ENCODE measurements at places on chromosomes 16 and 17.

DNA sequence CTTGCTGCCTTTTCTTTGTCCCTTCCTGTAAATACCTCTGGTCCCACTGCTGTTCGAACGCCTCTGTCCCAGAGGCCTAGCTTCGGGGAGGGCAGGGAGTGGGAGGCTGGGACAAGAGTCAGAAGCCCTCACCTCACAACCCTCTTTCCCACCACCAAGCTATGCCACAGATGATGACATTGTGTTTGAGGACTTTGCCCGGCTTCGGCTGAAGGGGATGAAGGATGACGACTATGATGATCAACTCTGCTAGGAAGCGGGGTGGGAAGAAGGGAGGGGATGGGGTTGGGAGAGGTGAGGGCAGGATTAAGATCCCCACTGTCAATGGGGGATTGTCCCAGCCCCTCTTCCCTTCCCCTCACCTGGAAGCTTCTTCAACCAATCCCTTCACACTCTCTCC lies 10.4 kb downstream of the ARRB2 start:
- DNase-seq: no peak

DNA sequence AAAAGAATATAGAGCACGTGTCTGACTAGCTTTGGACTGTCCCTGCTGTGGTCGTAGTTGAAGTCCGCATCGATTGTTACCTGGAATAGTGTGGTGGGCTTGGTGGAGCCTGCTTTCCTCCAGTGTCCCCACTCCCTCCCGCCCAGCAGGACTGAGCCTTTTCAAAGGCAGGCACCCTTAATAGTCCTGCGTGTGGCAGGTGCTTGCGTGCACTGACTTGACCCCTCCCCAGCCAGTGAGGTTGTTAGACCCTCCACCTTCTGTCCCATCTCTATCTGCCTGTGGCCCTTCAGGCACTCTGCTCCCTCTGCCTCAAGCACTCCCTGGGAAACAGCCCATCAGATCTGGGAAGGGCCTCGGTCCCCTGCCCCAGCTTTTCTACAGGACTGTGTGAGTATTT lies 36.6 kb downstream of the TMEM11 start:
- DNase-seq: no peak

- no peak for DNase-seq
These were observed 1955.2 kb downstream of the TP53TG3F start for GRCh38 chr16:35414563-35414962.

DNA sequence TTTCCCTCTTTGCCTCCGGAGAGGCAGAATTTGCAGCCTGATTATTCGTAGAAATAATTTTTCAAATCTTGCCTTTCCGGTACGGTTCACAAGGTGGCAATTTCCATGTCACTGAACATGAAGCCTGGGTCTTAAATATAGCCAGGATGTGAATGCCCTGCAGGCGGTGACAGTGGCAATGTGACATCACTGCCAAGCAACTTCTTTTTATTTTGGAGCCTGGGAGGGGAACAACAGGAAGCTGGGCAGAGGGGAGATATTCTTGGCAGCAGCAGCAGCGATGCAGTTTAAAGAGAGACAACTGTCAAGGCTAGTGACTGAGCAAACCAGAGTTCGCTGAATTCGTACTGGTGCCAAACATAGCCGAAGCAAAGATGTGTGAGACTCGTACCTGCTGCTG lies 171.1 kb downstream of the SNX29 start:
- DNase-seq: peak; percentile 51

DNA sequence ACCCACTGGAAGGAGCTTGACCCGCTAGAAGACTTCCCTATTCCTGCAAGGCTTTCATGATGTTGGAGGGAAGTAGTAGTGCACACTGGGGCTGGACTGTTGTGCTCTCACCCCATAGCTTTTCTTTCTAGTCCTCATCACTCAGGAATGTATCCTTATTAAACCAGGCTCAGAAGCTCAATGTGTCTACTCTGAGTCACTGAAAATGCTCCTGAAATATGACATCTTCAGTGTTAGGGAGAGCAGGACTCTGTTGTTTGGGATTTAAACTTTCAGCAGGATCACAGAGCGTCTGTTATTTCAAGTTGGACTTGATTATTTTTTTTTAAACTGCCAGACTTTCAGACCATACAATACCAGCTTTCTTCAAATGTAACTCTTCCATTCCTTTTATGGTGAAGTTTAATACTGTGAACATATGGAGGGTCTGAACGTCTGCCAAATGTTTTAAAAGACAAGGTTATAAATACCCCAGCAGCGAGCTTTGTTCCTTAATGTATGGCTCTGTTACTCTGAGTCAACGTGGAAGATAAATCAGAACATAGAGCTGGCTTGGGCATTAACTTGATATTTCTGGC lies 257.5 kb downstream of the CDH11 start:
- DNase-seq: no peak

DNA sequence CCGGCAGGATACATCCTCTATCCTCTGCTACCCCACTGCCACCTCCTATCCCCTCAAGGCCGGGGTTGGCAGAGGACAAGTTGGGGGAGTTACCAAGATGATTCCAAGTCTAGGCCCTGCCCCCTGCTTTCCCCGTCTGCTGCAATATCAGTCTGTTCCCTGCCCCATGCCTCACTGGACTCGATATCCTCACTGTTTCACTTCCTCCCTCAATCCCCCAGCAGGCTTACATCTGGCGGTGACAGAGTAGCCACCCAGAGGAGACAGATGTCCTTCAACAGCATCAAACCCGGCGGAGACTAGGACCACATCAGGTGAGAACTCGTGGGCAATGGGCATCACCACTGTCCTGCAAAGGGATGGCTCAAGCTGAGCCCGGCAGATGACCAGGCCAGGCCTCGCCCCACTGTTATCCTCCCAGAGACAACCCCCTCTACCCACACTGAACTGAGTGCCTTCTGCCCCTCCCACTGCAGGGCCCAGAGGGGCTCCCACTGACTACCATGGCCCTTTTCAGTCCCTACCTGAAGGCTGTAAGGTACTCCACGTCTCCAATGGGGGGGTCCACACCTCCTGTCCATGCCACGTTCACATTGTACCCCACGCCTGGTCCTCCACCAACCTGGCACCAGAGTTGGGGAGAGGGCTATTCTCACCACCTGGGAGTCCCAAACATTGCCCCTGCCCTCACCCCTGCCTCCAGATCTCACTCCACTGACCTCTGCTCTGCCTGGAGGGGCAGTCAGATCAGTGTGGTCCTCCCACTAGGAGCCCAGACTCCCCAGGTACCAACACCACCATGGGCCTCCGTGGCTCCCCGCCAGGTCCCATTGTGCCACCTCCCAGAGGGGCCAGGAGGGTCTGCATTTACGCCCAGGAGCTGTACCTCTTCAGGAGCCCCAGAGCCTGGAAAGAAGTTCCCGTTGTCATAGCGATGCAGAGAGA lies 9.6 kb downstream of the G6PC3 start:
- DNase-seq: no peak

GRCh38 chr17:9272501-9273200 lies 251.3 kb downstream of the NTN1 start:
- DNase-seq: no peak

DNA sequence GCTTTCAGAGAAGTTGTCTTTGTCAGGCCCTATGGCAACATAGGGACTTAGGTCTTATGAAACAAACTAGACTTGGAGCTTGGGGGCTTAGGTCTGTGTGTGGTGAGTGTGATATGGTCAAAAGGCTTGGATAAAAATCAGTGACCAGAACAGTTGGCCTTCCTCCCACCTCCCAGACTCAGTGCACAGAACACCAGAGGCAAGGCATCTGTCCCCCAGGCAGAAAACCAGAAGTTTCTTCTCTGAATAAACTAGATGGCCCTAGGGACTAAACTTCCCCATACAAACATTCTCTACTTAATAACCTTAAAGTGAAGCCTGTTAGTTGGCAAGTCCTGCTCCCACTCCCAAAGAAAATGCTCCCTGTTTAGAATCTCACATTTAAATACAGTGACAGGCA lies 39.2 kb upstream of the PMFBP1 start:
- DNase-seq: no peak

- no peak for DNase-seq
These were observed 299.5 kb downstream of the MAF start for GRCh38 chr16:79301051-79301450.

- DNase-seq: no peak
These were observed 802.5 kb downstream of the CDH8 start for GRCh38 chr16:61233713-61234112.

- no peak for DNase-seq
These were observed 8.2 kb upstream of the PHF12 start for GRCh38 chr17:28959471-28959871.

All from CD8-positive, alpha-beta memory T cell (primary cell).